ENCODE measurements at places on chromosomes 7 and 10.

GRCh38 chr7:3914051-3914775 lies 613.2 kb downstream of the SDK1 start:
- DNase-seq = no peak

DNA sequence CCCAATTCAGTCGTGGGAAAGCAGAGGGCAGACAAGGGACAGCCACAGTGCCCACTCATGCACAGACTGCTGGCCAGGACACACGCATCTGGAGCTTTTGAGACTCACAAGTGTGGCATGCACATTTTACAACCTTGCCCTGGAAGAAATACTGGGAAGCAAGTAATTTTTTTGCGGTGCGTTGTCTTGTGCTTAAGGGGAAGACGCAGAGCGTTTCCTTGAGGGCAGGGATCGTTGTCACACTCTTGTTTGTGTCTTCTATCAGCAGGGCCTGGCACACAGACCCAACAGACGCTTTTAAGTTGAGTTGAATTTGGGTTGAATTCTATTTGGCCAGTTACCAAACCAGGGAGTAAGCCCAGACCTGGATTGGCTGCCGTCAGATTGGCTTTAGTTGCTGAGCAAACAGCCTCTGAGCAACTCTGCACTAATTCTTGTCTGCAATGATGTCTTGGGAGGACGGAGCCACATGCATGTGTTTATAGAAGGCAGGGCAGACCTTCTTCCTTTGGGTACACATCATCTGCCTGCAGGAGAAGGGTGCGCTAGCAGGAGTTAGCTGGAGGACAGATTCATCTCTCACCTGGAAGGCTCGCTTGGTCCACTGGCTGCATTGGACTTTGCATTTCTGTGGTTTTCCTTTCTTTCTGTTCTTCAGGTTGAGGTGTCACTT lies 38.4 kb downstream of the IL2RA start:
- no peak for DNase-seq

DNA sequence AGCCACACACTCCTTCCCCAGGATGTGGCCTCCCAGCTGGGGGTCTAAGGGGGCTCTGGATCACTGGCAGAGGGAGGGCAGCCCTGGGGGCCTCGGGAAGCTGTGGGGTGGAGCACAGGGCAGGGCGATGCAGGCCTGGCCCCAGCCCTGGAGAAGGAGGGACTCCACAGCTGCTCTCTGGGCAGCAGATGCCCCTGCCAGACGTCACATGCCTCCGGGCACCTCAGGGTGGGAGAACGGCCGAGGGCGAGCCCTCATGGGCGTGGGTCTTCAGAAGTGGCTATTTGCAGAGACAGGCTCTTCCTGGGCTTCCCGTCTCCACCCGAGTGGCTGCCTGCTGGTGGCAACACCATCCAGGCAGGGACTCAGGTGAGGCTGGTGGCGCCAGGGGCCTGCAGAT lies 16.0 kb upstream of the ADGRA1 start:
- no peak for DNase-seq

- DNase-seq = no peak
Measured at GRCh38 chr10:88526501-88527105, 56.5 kb downstream of the RNLS start.

GRCh38 chr7:23168111-23168885 lies 13.6 kb upstream of the NUP42 start:
- no peak for DNase-seq

GRCh38 chr7:55120074-55120473 lies 101.3 kb downstream of the EGFR start:
- no peak for DNase-seq

- no peak for DNase-seq
Measured at GRCh38 chr10:45429790-45430189, 55.8 kb downstream of the ALOX5 start.

DNA sequence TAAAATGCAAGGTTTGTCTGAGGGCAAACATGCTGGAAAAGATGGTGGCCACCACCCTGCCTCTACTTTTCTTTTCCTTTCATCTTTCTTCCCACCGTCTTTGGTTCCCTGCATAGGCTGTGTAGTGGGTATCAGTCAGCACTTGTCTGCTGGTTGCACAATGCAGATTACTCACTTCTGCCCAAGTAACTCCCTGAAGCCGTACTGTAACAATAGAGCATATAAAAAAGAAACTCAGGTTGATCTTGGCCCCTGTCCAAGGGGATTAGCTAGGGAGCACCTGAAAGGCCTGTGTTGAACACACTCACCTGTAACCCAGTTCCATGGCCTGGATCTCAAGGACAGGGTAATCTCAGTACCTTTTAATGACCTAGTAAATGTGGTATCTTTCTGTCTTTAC lies 533.0 kb upstream of the GALNT17 start:
- DNase-seq = no peak

GRCh38 chr7:27462575-27463270 lies 200.0 kb downstream of the HIBADH start:
- no peak for DNase-seq

GRCh38 chr10:101007915-101008822 lies 8.6 kb downstream of the LZTS2 start:
- no peak for DNase-seq

DNA sequence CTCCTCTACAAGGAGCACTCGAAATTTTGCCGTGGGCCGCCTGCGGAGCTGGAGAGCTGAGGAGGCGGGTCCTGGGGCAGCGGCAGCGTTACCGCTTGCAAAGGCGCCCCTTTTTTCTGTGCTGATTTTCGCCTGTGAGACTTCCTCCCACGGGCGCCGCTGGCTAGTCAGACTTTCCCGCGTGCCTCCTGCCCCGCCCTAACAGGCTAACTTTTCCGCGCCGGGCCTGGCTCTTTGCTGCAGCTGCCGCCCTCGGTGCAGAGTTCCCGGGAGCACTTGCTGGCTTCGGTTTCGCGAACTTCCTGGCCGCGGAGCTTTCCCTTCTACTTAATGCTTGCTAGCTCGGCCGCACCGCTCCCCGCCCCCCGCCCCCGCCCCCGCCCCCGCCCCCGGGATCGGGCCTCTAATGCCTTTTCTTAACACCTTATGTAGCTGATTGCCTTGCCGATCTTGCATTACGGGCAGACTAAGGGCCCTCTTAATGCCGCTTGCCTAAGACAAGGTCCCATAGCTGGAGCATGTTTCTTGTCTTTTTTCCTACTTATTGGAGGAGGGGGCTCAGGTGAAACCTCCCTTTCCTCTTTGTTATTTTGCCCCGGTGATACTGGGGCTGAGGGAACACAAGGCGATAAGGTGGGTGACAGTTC lies 37.9 kb upstream of the RASGEF1A start:
- no peak for DNase-seq

DNA sequence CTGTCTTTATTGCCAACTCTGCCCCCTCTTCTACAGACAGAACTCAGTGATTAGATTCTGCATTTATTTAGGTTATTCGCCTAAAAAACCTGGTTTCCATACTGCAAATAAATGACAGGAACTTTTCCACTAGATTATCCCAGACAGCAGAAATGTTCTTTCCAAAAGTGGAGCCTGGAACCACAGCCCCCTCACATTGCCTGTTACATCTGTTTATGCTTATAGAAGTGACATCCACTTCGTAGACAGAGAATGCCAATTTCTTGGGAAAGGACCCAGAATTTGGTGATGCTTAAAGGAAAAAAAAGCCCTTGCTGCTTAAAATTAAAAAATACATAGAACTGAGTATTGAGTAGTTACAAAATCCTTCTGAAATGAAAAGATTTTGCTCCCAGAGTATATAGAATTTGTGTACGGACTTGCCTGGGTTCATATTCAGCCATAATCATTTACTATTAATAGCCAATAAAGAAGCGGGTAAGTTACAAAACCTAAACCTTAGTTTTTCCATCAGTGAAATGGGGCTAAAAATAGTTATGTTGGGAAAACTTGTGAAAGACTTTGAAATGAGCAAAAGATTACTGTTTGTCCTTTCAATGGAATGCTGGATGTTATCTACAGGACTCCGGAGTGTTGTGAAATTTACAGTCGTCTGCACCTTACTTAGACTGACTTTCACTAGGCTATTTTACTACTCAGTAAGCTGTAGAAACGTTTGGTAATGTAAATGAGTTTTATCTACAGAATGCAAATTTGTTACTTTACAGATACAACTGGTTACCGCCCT lies 1.1 kb upstream of the PPP1R9A start:
- no peak for DNase-seq

DNA sequence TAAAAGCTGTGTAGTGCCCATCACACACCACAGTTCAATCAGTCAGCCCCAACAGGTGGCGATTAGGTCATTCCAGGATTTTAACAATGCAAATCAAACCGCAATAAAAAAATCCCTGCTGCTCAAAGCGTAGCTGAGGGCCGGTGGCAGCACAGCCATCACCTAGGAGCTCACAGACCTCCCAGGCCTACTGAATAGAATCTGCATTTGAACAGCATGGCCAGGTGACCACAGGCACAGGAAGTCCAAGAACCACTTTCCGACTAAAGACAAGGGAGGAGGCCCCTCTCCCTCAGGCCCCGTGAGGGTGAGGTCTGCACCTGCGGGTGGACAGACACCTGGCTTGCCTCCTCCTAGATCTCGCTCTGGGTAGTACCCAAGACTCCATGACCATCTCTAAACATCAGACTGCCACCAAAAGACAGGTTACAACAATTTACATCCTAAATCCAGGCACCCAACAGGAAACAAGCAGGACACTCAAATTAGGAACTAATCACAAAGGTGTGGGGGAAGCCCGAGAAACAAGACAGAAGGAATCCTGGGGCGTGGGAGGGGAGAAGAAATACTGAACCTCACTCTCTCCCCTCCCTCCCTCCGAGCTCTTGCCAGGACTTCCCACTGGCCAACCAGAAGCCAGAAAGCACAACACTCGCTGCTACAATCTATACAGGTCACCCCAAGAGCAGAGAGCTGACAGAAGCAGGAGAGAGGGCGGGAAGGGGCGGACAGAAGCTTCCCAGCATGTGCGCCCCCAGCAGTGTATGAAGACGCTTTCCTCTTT lies 19.2 kb downstream of the GNA12 start:
- peak; percentile 44 for DNase-seq

DNA sequence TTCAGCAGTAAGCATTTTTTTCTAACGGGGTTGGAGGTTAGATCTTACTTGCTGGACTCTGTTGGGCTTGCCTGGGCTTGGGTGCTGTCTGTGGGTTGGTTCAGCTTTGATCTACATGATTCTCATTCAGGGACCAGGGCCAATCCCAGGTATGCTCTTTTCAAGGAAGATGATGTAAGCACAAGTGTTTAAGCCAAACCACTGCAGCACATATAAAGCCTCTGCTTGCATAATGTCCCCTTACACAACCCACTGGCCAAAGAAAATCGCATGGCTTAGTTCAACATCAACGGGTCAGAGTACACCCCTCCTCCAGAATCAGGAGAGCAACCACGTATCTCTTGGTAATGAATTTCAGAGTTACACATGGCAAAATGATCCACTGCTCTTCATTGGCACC lies 83.9 kb downstream of the DNAJB9 start:
- no peak for DNase-seq

DNA sequence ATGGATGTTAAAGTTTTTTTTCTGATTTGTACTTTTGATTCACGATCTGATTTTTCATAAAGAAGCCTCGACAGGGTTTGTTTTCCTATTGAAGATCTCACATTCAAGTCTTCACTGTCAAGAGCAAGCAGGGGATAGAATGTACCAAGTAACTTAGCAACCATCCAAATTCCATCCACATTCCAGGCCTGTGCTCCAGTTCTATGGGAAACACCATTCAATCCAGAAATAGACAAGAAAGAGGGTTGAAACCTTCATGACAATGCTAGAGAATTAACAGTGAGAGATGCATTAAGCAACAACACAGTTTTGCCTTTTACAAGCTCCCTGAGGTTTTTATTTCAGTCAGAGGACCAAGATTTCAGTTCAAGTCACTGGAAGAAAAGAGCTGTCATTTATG lies 300.2 kb downstream of the NEBL start:
- DNase-seq = no peak

- peak; percentile 77 for DNase-seq
Measured at GRCh38 chr10:101012525-101013364, 13.1 kb downstream of the LZTS2 start.

DNA sequence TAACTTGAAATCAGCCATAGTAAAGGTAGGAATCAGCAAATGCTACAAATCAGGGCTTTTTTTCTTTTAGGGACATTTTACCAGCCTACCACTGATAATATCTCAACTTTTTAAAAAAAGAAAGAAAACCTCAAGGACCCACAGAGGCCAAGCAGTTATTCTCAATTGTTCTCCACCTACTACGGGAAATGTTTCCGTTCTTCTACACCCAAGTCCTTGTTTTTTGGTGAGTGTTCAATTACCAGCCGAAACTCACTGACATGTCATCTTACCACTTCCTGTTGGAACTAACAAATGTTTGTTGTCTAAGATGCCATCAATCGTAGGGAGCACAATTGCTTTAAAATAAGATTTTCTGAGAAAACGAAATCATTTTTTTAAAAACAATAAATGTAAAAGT lies 50.2 kb upstream of the CDK1 start:
- no peak for DNase-seq

DNA sequence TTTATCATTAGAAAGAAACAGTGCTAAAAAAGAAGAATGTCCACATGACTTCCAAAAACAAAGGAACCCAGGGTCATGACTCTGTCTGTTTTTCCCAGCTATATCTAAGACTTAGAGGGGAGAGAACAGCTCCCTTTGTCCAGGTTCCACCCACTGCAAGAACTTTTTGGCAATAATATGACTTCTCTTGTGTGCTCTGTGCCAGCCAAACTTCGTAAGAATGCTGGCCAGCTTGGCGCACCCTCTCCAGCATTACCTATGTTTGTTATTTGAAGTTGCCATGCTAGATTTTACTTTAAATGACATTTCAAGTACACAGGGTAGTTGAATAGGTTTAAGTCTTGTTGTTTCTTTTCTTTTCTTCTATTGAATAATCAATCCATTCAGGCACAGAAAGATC lies 371.4 kb downstream of the KCNMA1 start:
- DNase-seq = no peak

- DNase-seq = no peak
Measured at GRCh38 chr7:120996333-120996987, 7.9 kb downstream of the CPED1 start.

GRCh38 chr7:2894118-2894940 lies 50.2 kb upstream of the GNA12 start:
- DNase-seq = no peak

GRCh38 chr7:30585675-30586074 lies 9.0 kb upstream of the GARS1 start:
- no peak for DNase-seq

- DNase-seq = no peak
Measured at GRCh38 chr10:93026072-93026471, 34.5 kb upstream of the CYP26C1 start.
